ENCODE measurements at places on chromosomes 3 and 15. TPM values are rescaled to one million over a fixed set of nuclear protein-coding genes. Genes with fewer than 3 reads are reported as not detected.

The CHL1 gene
- 0.07 TPM for total RNA-seq

The VIPR1 gene
- total RNA-seq = 2.2 TPM

The FMN1 gene
- 2.5 TPM for total RNA-seq

The GOLGA6B gene
- not detected for total RNA-seq

The EIF4E3 gene
- 0.83 TPM for total RNA-seq

Measured in smooth muscle cell of the pulmonary artery (primary cell).